ENCODE measurements at places on chromosomes 5 and 9.

- DNase-seq: no peak
These were observed 61.7 kb downstream of the RFX3 start for GRCh38 chr9:3464033-3464638.

DNA sequence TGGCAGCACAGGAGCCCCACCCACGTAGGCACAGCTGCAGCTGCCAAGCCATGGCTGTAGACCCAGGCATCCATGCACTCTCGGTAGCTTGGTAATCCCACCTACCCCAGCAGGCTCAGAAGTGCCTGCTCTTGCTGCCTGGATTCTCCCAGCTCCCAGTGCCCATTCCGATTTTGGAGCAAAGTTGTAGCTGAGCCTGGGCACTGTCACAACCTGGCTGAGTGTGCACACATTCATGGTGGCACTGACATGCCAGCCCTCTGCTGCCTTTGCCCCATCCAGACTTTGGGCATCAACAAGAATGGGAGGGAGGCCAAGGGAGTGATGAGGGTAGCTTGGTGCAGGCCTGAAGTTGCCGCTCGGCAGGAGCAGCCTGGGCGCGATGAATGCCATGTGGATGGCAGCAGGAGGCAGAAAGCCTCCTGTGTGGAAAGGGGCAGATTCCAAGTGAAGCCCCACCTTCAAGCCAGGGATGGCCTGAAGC is 936.6 kb upstream of the PTPRD start:
- DNase-seq: no peak

GRCh38 chr5:10509575-10509974 is 54.3 kb upstream of the ANKRD33B start:
- no peak for DNase-seq

- DNase-seq: no peak
These were observed 2.7 kb upstream of the PDGFRB start for GRCh38 chr5:150158170-150158949.

DNA sequence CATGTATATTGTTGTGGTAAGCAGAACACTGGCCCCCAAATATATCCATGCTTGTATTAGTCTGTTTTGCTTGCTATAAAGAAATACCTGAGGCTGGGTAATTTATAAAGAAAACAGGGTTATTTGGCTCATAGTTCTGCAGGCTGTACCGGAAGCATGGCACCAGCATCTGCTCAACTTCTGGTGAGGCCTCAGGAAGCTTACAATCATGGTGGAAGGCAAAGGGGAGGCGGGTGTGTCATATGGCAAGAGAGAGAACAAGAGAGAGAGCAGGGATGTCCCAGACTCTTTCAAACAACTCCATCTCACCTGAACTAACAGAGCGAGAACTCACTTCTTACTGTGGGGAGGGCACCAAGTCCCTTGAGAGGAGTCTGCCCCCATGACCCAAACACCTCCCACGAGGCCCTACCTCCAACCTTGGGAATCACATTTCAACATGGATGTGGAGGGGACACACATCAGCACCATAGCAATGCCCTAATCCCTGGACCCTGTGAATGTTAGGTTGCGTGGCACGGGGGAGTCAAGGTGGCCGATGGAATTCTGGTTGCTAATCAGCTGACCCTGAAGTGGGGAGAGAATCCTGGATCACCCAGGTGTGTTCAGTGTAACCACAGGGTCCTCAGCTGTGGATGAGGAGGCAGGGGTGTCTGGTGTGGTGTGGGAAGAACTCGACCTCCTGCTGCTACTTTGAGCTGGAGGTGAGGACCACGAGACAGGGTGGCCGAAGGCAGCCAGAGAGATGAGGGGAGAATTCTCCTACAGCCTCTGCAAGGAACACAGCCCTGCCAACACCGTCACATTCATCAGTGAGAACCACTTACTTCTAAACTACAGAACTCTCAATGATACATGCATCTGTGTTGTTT is 172.8 kb downstream of the AUH start:
- DNase-seq: no peak

- no peak for DNase-seq
These were observed 355.8 kb upstream of the GRAMD2B start for GRCh38 chr5:126067404-126067803.

DNA sequence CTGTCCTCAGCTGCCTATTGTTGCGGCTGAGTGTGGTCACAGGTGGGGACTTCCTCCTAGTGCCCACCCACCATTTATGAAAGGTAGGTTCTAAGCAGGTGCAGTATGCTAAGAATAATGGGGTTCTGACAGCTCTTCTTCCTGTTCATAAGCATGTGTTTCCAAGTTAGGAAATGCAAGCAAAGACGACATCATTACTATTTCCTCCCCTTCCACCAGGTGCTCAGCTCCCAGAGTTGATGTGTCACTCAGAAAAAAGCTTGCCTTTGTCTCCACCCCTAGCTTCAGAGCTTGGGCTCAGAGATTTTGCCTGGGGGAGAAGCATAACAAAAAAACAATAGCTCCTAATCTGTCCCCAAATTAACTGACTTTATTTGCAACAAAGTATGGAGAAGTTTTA is 1076.7 kb downstream of the NR2F1-AS1 start:
- DNase-seq: no peak

DNA sequence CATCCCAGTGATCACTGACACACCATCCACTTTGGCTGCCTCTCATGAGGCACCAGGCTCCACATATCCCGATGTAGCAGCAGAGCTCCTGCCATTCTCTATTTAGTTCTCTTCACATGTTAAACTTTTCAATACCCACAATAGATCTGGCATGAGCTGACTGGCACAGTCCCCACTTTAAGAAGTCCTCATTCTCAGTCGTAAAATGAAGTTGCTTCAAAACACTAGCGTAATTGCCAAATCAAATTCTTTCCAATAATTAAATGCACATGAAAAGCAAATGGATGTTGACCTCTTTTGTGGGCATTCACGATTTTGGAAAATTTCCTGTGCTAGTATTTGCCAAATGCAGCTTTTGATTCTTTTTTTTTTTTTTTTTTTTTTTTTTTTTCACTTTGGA is 32.4 kb downstream of the HAPLN1 start:
- no peak for DNase-seq

DNA sequence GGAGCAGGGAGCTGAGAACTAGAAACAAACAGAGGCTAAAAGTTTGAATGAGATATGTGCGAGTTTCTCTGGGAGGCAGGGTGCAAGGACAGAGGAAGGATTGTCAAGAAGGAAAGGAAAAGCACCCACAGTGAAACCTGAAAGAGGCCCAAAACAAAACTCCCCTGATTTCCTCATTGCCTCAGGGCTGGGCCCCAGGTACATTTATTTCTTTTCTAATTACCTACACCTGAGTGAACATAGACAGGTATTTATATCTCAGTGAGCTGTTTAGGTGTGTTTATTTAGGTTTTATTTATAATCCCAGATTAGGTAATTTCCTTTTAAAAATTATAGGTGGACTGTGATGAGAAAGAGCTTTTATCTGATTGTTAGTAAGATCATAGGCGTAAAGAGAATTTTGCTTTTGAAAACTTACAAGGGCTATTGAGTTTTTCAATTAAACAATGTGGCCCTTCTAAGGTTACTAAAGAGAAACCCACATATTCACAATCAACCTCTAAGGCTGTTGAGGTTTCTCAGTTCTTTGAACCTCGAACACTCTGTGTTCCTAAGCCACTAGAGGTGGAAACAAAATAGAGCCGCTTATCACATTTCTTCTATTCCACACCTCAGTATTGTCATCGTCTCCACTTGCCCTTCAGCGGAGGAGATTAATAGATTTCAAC is 344.8 kb downstream of the ZNF608 start:
- DNase-seq: peak; percentile 49

DNA sequence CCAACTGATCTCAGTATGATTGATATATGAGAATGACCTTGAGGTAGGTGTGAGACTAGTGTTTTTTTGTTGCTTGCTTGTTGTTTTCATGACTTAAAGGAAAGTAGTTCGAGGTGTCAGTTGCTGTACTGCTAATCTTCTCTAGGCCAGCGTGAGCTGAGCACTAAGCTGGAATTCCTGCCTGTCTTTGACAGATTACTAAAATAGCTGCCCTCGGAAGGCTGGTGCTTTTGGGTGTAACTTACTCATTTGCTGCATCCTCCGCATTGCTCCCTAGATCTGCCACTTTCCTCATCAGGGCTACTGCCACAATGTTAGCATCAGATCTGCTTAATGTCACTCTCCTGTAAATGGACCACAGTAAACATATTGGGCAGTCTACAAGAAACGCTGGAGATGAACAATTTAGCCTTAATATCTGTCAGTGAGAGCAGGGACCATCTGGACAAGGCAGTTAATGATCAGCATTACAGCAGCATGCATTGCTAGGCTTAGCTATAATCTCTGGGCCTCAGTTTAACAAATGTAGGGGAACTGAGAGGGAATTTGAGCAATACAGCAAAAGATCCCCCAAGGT is 106.6 kb upstream of the CDH6 start:
- no peak for DNase-seq

DNA sequence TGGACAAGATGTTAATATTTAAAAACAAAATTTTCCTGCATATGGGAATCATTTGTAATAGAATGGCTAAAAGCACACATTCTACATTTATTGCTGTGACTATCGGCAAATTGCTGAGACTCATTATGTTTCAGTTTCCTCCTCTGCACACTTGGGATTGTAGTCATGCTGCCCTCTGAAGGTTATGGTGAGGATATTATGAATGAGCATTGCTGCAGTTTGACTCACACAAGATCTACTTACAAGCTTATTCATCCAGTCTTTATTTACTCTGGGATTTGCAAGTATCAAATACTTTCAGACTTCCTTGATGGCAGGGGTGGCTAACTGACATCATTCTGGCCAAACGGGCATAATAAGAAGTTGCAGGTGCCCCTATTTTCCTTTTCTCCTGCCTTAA is 9.5 kb upstream of the NFIL3 start:
- DNase-seq: no peak

GRCh38 chr9:98263080-98263479 is 7.6 kb upstream of the TBC1D2 start:
- DNase-seq: no peak

DNA sequence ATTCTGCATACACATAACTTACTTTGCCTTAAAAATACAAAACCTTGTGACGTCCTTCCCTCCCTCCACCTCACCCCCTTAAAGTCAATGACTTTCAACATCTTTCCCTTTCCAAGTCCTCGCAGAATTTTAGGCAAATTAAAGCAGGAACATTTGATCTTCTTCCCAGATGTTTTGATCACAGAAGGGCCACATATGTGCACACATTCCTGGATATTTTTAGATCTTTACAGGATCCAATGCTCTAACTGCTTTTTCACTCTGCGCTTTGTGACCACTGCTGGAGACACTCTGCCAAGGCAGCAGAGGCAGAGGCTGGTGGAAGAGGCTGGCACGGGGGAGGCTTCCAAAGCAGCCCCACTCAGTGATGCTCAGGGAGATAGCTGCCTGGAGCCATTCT is 130.7 kb downstream of the SEC61B start:
- no peak for DNase-seq

GRCh38 chr5:113217619-113218184 is 217.1 kb downstream of the TSSK1B start:
- no peak for DNase-seq

DNA sequence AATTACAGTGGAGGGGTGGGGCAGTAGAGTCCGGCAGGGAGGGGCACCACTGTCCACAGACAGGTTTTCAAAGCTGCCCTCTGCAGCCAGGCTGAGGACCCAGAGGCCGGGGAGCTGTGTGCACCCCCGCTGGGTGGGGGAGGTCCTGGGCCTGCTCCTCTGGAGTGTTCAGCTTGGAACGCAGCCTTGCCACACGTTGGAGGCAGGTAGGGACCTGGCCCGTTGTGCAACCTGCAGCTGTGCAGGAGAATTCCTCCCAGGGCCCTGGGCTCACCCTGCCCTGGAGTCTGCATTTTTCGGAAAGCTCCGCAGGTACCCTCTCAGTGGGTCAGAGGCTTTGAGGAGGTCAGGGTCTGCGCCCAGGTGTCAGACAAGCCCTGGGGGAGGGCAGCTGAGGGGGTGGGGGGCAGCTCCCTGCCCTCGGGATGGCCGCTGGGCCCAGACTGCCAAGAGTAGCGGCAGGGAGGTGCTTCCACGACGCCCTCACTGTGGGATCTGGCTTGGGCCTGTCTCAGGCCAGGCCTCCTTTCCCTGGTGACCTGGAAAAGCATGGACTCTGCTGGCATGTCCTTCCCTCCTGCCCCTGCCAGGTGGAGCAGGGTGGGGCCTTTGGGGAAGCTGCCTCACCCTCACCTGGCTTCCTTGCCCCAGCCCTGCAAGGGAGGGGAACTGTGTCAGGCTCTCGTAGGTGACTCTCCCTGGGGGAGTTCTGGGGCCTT is 29.5 kb downstream of the RXRA start:
- DNase-seq: no peak

DNA sequence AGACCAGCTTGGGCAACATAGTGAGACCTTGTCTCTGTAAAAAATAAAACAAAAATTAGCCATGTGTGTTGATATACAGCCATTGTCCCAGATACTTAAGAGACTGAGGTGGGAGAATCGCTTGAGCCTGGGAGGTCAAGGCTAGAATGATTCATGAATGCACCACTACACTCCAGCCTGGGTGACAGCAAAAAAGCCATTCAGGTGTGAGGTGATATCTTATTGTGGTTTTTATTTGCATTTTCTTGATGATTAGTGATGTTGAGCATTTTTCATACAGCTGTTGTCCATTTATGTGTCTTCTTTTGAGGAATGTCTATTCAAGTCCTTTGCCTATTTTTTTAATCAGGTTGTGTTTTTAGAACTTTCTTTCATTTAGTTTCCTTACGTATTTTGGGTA is 23.2 kb downstream of the MTAP start:
- no peak for DNase-seq

DNA sequence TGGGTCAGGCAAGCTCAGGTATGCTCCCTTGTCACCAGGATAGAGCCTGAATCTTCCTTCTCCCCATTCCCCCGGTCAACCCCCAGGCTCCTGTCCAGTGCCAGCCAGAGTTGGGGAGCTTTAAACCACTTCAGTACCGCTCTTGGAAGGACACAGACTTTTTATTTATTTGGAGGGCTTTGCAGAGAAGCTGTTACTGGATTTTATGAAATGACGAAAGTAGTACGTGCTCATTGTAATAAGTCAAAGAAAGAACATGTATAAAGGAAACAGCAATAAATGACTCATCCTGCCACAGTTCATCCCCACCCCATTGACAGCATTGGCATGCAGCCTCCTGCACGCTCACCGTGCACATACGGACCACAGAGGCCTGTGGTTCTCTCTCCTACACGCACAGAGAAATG is 230.3 kb downstream of the AUH start:
- no peak for DNase-seq

- DNase-seq: no peak
These were observed 421.0 kb downstream of the KDM4C start for GRCh38 chr9:7178729-7179128.

DNA sequence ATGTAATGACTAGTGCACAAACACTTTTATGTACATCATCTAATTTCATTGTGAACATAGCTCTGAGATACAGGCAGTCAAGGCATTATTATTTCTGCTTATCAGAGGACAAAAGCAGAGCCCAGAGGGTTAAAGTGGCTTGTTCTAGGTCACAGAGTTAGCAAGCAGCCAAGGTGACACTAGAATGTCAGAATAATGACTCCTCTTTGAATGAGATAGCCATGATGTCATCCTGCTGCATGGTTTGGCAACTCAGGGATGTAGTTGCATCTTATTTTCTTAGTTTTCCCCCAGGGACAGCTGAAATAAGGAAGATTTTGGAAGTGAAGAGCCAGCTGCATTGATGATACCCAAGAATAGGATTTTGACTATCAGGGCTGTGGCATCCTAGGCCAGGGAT is 54.4 kb downstream of the KCNV2 start:
- DNase-seq: no peak
